ENCODE measurements at places on chromosomes 3 and 15.
A peak's percentile ranks its signal among the peaks of the same experiment; 100 is the strongest.

DNA sequence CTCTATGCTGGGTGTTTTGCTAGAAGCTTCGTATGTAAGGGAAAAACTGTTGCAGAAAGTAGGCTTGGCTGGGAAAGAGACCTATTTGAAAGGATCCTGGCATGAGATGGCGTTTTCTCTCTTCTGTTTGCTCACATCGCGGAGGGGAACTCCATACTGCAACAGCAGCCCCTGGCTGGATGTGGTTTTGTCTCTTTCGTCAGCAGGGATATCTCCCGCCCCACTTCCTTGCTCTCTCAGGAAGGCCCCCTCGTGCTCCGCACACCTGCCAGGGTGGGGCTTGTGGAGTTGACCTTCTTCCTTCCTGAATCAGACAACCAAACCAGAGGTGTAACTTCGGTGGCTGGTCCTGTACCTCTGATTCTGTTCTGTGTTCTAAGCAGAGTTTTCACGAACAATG is 26.4 kb upstream of the MYZAP start:
- DNase-seq: no peak

DNA sequence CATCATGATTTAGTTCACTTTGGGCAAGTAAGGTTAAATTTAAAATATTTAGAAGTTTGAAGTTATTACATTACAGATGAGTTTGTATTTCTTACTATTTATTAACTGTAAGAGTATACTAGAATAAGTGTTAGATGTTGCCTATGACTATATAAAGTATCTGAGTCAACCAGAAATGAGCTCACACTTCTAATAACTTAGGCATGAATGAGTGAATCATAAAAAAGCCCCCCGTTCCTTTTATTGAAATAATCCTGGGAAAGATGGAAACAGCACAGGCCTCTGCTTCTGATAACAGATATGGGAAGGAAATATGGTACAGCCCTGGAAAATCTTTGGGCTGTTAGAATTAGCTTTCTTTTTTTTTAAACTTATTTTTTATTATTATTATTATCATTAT is 66.6 kb upstream of the TGFBR2 start:
- peak; percentile 64 for DNase-seq

DNA sequence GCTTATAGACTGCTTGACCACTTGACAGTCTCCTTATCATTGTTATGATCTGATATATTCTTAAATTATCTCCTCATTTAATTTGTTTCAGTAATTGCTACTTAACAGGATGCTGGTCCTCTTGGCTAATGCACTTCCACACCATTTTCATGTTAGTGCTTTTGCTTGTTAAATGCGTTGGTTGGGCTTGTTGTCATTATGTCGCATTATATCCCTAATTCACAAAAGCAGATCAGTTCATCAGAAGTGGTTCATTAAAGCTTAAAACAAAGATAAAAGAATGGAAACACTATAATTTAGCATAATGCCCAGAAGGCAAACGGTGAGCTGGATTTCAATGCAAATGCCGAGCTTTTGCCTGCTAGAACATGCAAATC is 17.1 kb upstream of the EHHADH start:
- no peak for DNase-seq

GRCh38 chr15:48472756-48473155 is 141.5 kb downstream of the DUT start:
- DNase-seq: peak; percentile 68

GRCh38 chr3:43061101-43061895 is 44.6 kb downstream of the POMGNT2 start:
- DNase-seq: no peak

DNA sequence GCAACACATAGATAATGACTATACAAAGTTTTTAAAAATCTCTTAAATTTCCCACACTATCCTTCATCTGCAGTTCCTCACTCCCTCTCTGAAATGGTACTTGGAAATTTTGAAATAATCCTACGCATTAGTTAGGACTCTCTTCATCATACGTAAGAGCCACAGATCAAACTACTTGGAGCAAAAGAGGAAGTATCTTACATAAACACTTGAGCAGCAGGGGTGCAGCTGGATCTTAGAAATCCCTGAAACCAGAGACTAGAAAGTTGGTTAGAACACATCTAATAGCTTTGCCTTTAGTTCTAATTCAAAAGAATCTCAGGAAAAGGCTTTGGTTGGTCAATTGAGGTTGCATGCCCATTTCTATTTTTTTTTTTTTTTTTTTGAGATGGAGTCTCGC is 38.8 kb upstream of the ZNF445 start:
- DNase-seq: no peak

DNA sequence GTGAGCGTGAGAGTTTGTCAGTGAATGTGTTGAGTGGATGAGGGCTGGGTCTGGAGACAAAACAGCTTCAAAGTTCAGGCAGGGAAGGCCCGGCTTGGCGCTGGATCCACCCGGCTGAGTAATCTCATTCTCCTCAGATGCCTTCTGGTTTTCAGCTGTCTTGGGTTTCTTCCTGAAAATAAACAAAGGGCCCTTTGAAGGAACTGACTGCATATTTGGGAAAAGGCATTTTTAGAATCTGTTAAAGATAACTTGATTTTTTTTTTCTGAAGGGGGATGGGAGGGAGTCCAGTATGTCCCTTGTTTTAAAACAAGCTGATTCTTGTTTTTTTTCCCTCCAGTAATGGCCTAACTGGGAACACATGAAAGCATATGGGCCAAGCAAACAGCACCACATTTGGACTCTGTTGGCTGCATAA is 86.4 kb downstream of the TIGIT start:
- DNase-seq: peak; percentile 95

DNA sequence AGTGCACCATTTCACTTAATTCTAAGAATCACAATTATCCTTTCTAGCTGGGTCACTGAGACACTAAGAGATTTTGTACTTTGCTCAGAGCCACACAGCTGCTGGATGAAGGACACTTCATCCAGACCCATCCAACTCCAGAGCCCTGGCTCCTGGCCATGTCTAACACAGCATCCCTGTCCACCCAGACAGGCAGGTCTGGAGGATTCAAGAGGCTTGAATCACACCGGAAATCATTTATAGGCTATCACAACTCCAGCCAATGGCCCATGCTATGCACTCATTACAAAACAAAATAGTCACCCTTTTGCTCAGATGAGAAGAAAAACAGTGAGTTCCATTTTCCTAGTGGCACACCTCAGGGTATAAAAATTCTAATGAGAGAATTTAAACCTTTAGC is 198.2 kb upstream of the LMCD1 start:
- DNase-seq: peak; percentile 69

DNA sequence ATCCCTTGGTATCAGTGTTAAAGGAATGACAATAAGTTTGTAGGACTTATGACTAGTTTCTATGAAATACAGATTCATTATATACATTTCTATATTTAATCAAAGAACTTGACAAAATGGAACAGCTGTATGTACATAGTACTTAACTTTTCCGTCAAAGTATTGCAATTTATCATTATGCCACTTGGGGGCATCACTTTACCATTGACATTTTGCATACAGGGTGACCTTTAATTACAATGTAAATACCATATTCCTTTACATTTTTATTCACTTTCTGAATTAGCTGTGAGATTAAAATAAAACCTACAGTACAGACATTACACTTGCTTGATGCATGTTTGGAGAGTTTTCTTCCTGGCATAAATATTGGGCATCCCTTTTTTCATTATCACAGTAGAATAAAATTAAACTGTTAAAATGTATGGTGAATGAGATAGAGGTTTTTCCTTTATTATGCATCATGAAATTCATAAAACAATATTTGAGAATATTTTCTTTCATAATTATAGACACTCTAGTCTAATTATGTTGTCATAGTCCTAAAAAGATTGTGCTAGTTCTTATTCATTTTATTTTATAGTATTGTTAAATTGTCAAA is 6.9 kb downstream of the NEK11 start:
- DNase-seq: peak; percentile 50

DNA sequence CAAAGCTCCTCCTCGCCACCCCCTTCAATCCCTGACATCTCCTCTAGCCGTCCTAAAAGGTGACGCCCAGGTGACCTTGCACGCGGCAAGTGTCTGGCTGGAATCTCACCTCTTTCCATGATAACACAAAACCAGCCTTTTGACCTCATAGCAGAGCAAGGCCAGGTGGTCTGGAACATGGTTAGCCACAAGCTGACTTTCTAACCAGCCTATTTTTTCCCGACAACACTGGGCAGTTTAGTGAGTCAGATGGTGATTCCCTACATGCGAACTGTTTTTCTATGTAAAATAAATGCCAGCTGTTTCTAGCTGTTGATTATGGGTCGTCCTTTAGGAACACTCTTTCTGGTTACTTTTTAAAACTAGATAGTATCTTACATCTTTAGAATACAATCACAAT is 243.0 kb downstream of the CD47 start:
- DNase-seq: no peak

- no peak for DNase-seq
Observed at GRCh38 chr3:46943237-46944187, 33.0 kb downstream of the CCDC12 start.

DNA sequence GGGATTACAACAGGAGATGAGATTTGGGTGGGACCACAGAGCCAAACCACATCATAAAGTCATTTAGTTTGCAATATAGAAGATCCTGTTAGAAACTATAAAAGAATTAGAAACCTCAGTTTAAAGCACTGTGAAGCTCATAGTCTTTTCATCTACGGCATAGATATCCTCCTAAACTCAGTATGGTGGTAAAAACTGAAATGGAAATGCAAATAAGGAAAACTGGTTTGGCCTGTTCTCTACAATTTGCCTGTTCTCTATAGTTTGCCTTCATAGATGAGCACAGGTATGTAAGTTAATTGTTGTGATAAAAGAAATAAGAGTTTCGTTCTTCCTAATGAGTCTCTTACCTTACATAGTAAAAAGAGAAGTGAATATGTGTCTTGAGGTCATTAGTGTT is 331.6 kb upstream of the ARL6 start:
- DNase-seq: no peak

DNA sequence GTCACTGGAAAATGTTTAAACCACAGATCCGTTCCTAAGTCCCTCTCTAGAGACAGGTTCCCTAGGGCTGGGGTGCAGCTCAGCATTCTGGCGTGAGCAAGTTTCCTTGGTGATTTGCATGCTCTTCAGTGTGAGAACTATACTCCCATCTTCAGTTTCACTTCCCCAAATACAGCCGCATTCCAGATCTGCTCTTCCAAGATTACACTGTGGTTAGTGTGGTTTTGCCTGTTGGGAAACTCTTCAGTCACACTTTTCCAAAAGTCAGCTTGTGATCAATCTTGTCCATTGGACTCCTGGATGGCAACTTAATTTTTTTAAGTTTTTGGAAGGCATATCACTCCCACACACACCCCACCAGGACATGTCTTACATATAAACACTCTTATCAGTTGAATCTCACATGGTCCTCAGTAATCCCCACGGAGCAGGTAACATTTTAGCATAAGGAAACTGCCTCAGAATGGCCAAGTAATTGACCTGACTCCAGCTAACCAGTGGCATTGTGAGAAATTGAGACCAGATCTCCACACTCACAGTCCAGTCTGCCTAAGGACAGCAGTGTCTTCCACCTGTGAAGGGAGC is 33.5 kb upstream of the PTPN23 start:
- peak; percentile 81 for DNase-seq

DNA sequence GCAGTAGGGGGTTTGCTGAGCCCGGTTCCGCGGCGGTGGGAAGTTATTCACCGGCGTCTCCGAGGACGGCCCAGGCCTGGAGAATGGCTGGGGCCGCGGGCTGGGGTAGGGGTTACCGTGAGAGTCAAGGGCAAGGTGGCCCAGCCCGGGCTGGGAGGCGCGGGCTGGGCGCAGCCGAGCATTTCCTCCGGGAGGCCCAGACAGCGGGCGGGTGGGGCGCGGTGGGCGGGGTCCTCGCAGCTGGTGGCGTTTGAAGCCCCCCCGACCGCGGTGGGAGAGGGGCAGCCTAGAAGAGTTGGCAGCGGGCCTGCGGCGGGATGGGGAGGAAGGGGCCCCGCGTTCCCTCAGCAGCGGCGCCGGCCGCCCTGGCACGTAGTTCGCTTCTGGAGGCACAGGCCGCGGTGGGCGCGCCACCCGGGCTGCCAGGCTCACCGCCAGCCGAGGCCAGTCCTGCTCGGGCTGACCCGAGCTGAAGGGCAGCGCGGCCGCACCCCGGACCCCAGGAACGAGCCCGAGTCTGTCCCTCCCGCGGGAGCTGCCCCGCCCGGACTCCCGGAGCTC is 960 bp upstream of the KLF13 start:
- no peak for DNase-seq

DNA sequence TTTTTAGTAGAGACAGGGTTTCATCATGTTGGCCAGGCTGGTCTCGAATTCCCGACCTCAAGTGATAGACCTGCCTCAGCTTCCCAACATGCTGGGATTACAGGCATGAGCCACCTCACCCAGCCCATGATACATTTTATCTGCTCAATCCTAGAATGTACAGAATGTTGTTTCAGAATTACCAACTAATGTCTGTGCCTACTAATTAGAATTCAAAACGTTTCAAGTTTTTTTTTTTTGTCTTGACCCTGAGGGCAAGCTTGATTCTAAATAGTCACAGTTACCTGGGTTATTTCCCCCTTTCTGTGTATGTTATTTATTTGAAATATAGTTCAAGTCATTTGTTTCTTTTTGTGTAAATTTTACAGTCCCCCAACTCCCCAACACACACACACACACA is 5.3 kb upstream of the KIF23 start:
- DNase-seq: no peak

DNA sequence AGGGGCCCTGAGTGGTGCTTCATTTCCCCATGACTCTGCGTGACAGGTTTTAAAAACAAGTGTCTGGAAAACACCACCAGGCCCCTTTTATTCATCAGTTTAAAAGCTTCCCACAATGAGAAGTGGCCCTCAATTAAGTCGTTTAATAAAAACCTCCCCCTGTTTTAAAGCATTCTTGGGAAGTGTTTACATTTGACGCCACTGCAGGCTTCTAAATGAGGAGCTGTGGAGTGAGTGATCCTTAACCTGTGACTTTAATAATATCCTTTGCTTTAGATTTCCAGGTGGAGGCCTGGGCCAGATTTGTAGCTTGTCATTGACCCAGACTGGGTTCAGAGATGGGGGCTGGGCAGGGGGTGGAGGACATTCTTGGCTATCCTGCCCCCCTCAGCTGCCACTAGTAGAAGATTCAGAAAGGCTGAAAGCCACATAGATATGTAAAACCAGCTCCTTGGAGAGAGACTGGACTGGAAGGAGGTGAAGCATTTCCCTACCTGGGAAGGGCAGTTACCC is 11.3 kb downstream of the CGNL1 start:
- DNase-seq: no peak

GRCh38 chr15:76991048-76991447 is 3.9 kb upstream of the PSTPIP1 start:
- no peak for DNase-seq

DNA sequence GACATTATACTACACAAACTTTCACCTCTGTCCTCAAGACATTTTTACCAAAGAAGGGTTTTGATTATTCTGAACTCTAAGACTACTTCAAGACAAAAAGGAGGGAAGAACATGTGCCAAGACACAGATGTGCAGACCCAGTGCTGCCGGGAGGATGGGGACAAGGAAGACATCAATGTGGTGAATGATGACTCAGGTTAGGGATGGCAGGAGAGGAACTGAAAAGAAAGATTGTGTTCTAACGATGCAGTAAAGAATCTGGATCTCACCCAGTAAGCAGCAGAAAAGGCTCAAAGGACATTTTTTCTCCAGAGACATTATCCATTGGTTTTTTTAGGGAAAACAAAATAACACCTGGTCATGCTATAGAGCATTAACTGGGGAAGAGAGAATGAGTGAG is 449.9 kb upstream of the NR2F2 start:
- DNase-seq: peak; percentile 25
